ENCODE measurements at places on chromosomes 1 and 21. TPM values are rescaled to one million over a fixed set of nuclear protein-coding genes. Genes with fewer than 3 reads are reported as not detected.

- DNase-seq: no peak
Measured at GRCh38 chr1:20600156-20600555, 11.3 kb downstream of the CDA start.

- DNase-seq: no peak
Measured at GRCh38 chr21:23960769-23961168, 1646.5 kb downstream of the MRPL39 start.

GRCh38 chr1:159239551-159240220 lies 35.0 kb downstream of the ACKR1 start:
- no peak for DNase-seq

- DNase-seq: no peak
Measured at GRCh38 chr1:67193704-67194103, 27.4 kb downstream of the IL23R start.

DNA sequence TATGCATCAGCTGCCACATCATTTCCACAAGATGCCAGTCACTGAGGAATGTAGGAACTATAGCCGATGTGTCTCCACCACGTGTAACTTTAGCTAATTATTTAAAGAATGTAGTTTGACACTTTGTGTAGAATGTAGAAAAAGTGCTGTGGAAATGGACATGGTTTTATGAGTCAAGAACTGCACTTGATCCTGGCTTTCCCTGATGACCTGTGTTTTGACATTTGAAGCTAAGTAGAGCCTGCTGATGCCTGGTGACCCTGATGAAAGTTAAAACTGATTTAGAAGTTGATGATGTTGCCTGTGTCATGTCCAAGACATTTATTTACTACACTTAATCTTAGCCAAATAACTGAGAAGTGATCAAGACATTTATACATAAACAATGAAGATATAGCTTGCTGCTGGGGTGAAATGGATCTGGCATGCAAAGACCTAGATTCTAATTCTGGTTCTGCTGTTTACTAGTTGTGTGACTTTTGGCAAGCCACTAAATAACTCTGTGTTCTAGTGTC lies 4.4 kb upstream of the OSBPL9 start:
- DNase-seq: no peak

Gene OR2T35
- total RNA-seq: not detected

Gene SPRR2B
- total RNA-seq: not detected

Gene SV2A
- total RNA-seq: 0.25 TPM
